IMR-90 (cell line): ENCODE measurements at places on chromosomes 6 and 20. TPM values are rescaled to one million over a fixed set of nuclear protein-coding genes. Genes with fewer than 3 reads are reported as not detected.

DNA sequence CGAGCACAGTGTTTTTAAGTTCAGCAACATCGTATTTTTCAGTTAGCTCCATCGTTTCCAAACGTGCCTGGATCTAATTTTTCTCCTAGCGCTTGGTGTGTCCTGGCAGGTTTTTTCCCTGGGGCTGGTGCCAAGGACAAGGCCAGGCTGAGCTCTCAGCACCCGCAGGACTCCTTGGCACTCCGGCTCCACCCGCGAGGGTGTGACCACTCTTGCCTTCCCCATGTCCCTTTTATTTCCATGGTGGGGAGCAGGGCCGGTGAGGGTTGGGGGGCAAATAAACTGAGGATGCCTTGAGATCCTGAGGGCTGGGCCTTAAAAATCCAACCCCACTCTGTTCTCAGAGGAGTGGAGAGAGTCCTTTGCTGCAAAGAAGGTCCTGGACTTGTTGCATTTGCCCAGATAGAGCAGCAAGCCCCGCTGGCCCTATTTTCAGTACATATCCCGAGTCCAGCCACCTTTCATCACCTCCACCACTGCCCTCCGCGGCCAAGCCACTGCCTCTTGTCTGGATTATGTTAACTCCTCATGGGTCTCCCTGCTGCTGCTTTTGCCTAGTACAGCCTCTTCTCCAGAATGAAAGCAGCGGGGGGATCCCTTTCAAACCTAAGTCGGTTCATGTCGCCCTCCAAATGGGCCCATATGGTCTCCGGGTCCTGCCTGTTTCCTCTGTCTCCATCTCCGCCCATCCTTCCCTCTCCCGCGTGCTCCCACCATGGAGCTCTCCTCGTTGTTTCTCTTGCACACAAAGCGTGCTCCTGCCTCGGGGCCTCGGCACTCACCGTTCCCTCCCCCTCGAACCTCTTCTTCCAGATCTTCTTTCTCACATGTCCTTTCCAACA is 4.5 kb upstream of the RAB44 start:
- no peak for DNase-seq

DNA sequence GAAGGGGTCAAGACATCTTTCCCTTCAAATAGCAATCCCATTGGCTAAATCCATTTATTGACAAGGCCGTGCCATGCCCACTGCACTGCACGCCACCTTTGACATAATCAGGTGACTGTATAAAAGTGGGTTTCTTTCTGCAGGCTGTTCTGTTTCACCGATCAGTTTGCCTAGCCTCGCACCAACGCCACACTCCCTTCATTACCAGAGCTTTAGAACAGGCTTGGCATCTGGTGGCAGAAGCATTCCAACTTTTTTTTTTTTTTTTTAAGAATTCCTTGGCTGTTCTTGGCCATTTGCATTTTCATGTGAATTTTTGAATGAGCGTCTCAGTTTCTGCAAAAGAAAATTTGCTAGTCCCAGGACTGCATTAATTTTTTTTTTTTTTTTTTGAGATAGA is 78.1 kb downstream of the PPP1R3G start:
- no peak for DNase-seq

DNA sequence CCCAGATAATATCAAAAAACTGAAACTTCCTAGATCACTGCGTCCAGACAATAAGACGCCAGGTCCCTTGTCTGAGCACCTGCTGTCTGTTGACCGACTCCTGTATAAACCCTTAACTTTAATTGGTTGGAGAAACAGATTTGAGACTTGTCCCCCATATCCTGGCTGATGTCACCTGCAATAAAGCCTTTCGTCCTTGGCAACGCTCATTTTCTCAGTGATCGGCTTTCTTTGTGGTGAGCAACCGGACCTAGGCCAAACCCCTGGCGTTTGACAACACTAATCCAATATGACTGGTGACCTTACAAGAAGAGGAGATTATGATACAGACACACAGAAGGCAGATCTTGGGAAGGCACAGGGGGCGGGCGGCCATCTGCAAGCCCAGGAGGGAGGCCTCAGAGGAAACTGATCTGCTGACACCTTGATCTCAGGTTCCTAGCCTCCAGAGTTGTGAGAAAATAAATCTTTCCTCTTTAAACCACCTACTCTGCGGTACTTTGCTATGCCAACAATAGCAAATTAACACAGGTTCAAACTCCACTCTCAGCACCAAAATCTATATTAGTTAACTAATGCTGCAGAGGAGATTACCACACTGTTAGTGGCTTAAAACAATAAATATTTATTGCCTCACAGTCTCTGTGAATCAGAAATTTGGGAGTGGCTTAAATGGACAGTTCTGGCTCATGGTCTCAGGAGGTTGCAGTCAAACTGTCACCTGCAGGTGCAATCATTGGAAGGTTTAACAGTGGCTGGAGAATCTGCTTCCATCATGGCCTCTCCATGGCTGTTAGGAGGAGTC is 178.7 kb downstream of the OTOR start:
- DNase-seq = no peak

- DNase-seq = no peak
These were observed 742.8 kb downstream of the MAFB start for GRCh38 chr20:39946053-39946810.

- peak; percentile 19 for DNase-seq
These were observed 26.2 kb downstream of the MYO6 start for GRCh38 chr6:75775219-75775618.

- DNase-seq = no peak
These were observed 117.8 kb downstream of the FOXA2 start for GRCh38 chr20:22466447-22467171.

DNA sequence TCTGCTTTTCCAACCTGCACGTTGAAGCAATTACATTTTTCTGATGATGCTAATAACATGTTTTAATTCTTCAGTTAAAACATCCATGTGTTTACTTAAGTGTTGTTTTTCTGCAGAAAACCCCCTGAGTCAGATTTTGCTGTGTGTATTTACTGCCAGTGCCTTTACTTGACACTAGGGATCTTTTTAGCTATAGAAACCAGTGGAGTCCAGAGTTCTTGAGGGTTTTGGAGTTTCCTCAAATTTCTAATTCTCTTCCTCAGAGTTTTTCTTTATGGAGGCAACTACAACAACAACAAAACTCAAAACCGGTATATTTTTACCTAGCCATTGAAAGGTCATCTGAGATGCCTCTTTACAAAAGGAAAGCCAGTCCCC is 168.4 kb downstream of the JARID2 start:
- DNase-seq = no peak

GRCh38 chr6:127352524-127352923 is 9.1 kb upstream of the ECHDC1 start:
- DNase-seq = no peak

DNA sequence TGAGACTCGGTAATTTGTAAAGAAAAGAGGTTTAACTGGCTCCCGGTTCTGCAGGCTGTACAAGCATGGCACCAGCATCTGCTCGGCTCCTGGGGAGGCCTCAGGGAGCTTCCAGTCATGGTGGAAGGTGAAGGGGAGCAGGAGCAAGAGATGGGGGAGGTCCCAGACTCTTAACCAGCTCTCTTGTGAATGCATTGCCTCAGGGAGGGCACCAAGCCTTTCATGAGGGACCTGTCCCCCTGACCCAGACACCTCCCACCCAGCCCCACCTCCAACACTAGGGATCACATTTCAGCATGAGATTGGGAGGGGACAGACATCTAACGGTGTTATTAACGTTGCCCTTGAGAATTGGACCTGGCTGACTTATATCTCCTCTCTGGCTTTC is 68.6 kb downstream of the PTPN1 start:
- no peak for DNase-seq

DNA sequence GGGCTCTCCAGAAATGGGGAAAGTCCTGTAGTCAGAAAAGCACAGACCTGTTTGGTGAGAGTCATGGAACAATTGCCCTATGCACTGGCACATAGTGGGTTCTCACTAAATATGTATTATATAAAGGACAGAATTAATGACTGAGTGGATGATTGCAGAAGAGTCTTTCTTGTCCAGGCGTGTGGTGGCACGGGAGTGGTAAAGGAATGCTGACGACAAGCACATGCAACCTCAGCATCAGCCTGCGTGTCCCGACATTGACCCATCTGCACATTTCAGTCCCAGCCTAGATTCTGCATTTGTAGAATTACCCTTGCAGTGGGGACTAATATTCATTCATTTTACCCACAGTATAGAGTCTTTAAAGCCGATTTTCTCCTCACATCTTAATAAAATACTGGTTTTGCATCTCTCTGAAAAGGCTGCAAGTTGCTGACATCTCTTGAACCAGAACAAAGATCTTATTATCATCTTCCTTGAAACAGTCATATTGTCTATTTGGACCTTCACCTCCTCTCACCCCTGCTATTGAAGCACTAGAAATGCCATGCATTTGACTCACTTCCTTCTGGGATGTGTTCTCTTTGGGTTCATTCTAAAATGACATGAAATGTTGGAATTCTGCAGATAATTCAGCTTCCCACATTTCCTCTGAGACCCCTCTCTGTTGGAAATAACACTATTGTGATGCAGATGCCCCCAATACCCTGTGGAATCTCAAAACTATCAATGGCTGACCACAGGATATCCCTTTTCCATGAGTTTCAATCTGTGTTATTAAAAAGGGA is 883.6 kb upstream of the FLRT3 start:
- DNase-seq = no peak

- DNase-seq = no peak
These were observed 101.2 kb downstream of the DTNBP1 start for GRCh38 chr6:15561447-15562199.

DNA sequence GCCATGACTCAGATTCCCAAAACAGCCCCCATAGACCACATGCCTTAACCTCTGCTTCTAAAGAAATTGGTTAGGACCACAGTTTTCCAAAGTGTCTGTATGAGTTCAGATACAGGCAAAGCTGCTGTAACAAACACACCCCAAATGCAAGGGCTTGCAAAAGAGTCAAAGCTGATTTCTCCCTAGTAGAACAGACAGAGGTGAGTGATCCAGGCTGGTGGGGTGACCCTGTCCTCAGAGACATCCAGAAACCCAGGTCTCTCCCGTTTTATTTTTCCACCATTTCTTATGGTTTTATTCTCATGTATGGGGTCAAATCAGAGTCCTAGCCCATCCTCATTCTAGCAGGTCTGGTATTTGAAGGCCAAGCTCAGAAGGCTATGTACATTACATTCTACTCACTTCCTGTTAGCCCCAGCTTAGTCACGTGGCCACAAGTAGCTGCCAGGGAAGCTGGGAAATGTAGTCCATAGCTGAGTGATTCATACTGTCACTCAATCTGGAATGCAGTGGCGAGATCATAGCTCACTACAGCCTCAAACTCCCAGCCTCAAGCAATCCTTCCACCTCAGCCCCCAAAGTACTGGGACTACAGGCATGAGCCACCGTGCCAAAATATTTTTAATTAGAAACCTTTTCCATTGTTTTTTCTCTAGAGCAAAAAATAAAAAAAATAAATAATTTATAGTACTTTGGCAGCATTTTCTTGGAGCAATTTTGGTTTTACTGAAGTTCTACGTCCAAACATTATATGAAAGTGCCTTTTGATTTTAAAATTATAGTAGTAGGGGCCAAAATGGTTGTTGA is 175.2 kb downstream of the ZMYND8 start:
- peak; percentile 83 for DNase-seq

DNA sequence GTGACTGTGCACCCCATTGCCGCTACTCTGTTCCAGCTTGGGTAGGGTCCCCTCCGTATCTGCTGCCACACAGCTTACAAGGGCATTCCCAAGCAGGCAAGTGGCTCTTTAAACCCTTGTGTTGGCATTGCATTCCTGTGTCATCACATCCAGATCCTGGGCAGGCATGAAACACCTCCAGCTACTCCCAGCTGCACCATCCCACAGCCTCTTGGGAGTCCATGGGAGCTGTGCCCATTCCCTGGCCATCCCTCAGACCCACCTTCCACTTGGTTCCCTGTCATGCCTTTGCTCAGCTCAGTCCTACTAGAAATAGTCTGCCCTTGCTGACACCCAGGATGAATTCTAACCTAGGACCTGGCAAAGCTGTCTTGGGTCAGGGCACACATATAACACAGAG is 87.7 kb downstream of the PSMG4 start:
- DNase-seq = no peak

DNA sequence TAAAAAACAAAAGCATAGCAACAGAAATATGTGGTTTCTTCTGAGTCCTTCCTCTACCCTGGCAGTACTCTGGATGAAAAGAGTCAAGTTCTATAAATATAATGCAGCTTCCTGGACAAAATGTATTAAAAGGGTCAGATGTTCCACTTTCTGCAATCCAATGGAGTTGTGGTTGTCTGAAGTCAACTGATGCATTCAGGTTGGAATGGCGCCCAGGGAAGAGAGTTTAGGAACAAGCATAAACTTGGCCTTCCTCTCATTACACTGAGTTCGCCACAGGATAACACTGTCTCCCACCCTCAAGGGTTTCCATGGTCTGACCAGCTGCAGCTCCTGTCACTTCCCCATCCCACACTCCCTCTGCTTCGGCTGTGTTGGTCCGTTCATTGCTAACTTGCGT is 66.4 kb downstream of the PLEKHG1 start:
- DNase-seq = no peak

- DNase-seq = no peak
These were observed 31.4 kb upstream of the SLA2 start for GRCh38 chr20:36677422-36677771.

DNA sequence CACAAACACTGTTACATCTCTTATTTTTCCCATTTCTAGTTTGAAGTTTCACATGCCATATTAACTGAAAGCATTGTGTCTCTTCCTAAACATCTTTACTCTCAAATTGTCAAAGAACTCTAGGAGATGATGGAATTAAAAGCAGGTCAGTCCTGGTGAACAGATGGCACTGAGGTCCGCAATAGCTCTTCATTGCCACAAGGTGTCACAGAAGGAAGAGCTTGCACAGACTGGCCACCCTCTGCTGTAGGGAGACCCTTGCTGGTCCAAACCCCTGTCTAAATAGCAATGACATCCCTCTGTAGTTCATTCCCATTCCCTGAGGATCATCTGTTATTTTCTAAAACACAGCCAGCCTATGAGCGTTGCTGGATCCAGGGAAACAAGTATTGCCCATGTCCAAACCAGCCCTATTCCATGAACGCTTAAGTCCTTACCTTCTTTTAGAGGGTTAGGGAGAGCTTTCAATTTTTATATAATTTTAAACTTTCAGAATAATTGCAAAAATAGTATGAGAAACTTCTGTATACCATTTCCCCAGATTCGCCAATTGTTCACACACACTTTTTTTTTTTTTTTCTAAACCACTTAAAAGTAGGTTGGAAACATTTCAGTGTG is 10.1 kb upstream of the HDAC2 start:
- DNase-seq = peak; percentile 31

- DNase-seq = peak; percentile 67
These were observed 12.9 kb downstream of the COX7A2 start for GRCh38 chr6:75230484-75231325.

- DNase-seq = no peak
These were observed 88.3 kb upstream of the CCDC28A start for GRCh38 chr6:138685257-138685656.

GRCh38 chr6:10316373-10316721 is 98.5 kb downstream of the TFAP2A start:
- DNase-seq = peak; percentile 72

ERVFRD-1 gene
- not detected in 2 replicates for total RNA-seq

DAAM2 gene
- total RNA-seq = 12.9 and 13.1 TPM in 2 replicates

JPH2 gene
- total RNA-seq = 0.54 and 0.83 TPM in 2 replicates

KIF13A gene
- 51.8 and 53.0 TPM in 2 replicates for total RNA-seq

CYP24A1 gene
- total RNA-seq = not detected in 2 replicates

TMC2 gene
- not detected in 2 replicates for total RNA-seq

TRIM15 gene
- total RNA-seq = not detected in 2 replicates

PDYN gene
- not detected in 2 replicates for total RNA-seq

IRAK1BP1 gene
- 1.9 and 2.2 TPM in 2 replicates for total RNA-seq

GRIK2 gene
- total RNA-seq = 15.2 and 15.8 TPM in 2 replicates

FBXO30 gene
- 9.3 and 15.3 TPM in 2 replicates for total RNA-seq

TFAP2D gene
- total RNA-seq = not detected in 2 replicates
